ENCODE measurements at places on chromosomes 1 and 21.
A peak's percentile ranks its signal among the peaks of the same experiment; 100 is the strongest.

GRCh38 chr1:183033205-183033604 lies 10.0 kb downstream of the LAMC1 start:
- no peak for DNase-seq

GRCh38 chr1:201568265-201568664 lies 29.3 kb downstream of the NAV1 start:
- no peak for DNase-seq

DNA sequence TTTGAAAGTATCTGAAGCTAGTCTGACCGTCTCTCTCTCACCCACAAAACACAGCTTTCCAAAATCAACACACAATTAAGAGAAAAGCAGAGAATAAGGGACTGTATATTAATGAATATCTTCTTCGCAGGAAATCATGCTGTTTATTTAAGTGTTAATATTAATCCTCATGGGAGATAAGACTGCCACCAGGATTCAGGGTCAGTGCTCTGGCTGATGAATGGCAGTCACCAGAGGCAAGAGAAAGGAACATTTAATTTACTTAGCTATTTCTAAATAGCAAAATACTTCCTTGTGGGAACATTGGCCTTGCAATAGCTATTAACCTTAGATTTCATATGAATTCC lies 2.2 kb downstream of the SCYL3 start:
- no peak for DNase-seq

DNA sequence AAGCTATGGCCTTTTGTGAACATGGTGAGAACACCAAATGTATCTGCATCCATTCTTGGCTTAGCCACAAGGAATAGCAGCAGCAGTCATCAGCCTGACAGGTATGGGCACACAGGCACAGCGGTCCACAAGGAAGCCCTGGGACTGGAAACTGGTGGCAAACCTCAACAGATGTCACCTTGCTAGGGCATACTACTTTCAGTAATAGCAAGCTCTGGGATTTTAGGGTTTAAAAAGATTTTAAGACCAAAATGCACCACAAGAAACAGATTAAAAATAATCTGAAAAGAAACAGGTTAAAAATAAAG lies 9.7 kb upstream of the CADM3 start:
- DNase-seq, result no peak

DNA sequence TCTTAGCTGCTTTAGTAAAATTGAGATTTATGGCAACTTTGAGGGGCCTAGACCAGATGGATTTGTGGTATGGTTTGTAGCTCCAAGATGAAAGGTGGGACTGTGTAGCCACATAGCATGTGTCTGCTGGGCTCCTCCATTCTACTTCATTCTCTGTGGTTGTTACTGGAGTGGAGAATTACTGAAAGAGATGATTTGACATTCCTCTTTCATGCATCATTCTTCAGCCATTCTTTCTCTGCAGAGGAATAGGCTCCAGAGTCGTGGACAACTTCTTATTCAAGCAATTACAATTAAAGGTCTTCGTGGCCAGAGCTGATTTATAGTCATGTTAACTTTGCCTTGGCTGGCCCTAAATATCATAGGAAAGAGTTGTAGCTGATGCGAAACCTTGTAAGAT lies 328.9 kb downstream of the PAPPA2 start:
- DNase-seq, result no peak

DNA sequence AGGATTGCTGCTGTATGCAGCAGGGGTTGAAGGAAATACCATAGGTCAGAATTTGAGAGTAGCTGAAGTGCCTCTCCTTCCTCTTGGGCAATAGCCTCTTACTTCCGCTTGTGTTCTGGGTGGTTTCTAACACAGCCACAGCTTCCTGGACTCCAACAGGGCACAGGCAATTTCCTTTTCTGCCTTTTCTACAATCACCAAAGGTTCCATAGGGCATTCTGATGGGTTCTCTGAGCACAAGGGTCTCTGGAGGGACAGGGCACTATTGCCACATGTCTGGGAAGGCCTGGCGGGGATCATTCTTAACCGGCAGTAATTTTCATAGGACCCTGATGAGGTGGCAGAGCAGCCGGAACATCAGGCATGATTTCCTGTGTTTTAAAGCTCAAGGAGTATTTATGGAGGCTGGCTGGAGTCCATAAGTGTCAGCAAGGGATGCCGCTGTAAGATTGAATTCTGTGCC lies 5.5 kb upstream of the AGTRAP start:
- no peak for DNase-seq

GRCh38 chr1:29706936-29707335 lies 470.6 kb downstream of the PTPRU start:
- no peak for DNase-seq

DNA sequence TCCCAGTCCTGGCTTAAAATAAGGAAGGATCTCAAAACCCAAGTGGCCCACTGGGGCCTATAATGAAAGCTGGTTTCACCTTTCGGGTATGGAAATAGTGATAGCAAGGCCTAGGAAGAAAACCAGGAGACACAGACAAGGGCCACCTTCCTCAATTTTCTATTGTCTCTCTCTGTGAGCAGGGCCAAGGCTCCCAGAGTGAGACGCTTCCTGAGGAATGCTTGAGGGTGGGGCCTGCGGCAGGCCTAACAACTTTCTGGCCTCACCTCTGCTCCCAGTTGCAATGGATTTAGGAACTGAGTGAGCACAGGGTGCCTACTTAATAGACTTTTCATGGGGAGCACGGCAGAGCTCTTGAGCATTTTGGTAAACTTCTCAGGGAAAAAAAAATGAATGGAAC lies 300.9 kb downstream of the ASTN1 start:
- DNase-seq, result no peak

- DNase-seq, result peak; percentile 75
These were observed 31.9 kb upstream of the EDN2 start for GRCh38 chr1:41516168-41517061.

DNA sequence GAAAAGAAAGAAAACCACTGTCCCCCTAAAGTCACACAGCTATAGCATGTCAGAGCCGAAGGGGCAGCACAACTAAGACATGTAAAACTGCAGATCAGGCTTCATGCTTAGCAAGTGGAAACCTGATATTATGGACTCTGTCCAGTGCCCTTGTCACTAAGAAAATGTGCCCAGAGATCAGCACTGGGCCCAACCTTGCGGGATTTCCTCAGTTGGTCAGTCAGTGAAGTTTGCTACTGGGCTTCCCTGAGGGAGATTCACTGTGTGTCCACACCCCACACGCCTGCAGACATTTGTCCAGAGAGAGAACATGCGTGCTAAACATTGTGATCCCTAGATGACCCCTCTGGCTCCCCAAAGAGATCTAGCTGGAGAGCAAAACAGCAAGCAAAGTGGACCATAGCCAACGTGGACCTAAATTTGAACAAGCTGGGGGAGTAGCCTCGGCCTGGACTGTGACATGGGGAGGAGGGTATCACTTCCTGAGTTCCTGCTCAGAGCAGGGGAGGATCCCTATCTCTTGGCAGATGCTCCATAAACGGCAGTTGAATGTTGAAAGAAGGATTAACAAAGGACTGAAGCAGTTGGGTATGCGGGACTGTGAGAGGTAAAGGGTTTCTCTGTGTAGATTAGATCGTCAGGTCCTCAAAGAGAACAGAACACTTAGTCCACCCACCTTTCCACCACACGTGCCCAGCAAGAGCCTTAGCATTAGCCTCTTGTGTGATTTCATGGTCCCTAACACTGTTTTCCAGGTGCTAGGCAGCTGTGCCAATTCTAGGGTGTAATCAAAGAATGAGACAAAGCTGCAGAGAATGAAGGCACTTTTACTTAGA lies 53.6 kb downstream of the GLUL start:
- no peak for DNase-seq

DNA sequence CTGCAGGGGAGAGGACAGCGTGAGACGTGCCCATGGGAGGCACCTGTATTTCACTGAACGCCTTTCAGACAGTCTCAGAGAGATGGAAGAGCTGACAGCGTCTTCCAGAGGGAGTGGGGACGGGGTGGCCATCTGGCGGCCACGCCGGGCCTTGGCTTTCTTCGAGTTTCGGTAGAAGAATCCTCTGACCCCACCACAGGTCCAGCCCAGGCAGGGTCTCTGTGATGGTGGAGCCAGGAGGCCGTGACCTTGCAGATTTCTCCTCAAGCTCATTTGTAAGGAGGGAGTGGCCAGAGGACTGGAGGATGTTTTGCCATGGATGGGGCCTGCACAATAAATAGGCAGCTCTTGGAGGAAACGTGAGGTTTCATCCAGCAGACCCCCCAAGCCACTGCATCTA lies 47.6 kb upstream of the ADARB1 start:
- DNase-seq, result no peak

DNA sequence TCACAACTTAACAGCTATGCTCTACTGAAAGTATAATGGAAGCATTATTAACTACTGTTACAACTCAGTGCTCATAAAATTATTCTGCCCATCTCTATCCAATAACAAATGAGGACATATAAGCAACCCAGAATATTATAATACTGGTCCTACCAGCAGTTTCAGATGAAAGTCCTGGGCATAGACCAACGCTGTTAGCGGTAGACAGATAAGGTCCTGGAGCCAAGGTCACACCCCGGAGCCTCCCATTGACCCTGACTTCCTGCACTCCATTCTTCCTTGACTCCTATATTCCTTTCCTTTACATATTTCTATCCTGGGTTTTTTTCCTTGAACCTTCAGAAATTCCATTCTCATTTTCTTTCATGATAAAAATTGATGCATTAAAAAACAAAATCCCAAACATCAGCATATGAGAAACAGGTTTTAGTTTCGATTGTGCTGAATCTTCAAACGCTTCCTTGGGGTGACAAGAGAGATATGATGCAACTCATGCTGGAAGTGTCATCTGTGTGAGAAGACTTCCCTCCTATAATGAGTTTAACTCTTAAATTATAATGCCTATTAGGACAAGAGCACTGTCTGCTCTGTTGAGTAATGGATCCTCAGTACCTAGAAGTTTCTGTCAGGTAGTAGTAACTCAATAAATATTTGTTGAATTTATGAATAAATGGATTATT lies 831.1 kb downstream of the LRRIQ3 start:
- no peak for DNase-seq

DNA sequence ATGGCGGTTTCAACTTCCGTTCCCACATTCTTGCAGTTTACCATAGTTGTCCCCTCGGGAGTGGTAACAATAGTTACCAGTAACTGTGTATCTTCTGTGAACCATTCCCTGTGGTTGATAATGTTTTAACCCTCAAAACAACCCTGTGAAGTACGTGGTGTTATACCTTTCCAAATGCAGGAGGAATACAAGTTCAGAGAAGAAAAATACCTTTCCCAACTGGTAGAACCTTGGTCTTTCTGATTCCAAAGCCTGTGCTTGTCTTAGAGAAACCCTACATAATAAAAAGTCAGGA lies 789 bp downstream of the BTF3L4 start:
- DNase-seq, result no peak

DNA sequence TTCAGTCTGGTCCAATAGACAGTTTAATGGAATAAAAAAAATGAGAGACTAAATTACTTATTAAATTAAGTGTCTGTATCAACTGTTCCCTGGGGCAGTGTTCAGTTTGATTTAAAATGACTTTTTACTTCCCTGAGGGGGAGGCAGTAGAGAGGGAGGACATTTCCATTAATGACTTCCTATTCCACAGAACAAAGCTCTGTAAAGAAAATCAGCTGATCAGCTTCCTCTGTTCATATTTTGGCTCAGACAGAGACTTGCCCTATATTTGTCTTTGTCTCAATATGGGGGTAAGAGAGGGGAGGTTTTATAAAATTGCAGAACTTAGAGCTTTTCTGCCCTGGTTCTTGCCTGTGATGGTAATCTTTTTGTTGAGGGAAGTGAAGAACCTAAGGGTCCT lies 8.4 kb downstream of the CFAP126 start:
- no peak for DNase-seq

DNA sequence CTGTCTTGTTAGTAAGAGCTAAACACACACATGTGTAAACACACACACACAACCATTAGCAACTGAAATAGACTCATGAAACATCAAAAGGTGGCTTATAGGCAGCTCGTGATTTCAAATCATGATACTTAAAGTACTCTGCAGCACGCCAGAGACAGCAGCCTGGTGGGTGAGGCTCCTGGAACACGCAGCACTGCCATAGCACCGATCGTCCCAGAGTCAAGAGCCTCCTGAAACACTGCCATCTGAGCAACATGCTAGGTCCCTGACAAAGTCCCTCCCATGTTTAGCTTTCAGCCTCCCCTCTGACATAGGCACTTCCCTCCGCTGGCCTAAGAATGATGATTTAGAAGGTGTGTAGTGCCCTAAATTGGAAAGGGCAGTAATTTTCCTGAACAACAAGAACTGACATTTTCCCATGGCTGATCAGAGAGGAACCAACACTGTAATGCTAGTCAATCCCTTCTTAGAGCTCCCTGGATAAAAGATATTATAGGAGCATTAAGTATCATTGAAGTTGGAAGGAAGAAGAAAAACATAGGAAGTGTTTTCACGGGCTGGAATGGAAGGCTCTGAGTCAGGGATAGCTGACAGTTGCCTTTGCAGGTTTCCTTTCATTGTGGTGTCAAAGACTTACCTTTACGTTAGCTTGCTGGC lies 14.1 kb upstream of the DPT start:
- no peak for DNase-seq

- DNase-seq, result no peak
These were observed 289.4 kb downstream of the ADGRL2 start for GRCh38 chr1:82090104-82090503.

DNA sequence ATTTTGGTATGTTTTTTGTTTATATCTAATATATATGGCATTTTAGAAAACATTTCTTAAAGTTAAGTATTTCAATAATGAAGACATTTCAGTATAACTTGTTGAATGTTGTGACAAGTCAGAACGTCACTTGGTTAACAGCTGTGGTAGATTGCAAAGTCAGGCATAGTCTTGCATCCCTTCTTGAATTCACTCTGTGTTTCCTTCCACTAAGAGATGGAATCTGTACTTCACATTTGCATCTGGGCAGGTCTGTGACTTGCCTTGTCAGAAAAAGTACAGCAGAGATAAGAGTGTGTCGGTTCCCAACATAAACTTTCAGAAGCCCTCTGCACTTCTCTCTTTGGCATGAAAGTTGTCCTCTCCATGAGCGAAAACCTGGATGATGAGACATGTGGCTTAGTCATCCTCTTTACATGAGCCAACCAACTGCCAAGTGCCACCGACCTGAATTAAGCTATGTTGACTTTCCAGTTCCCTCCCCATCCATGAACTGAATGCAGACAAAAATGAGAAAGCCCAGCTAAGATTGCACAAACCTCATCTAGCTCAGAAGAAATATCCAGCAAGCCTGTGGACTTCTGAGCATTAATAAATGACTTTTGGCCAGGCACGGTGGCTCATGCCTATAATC lies 1730.2 kb downstream of the MRPL39 start:
- no peak for DNase-seq

- DNase-seq, result no peak
These were observed 10.7 kb downstream of the DDAH1 start for GRCh38 chr1:85454214-85454613.

- DNase-seq, result no peak
These were observed at the start of gene NT5C1A for GRCh38 chr1:39671793-39672550. Gene NT5C1A, minus strand, starts transcription at chr1:39672107. Its CDS starts 69 bp downstream, at chr1:39672038.

DNA sequence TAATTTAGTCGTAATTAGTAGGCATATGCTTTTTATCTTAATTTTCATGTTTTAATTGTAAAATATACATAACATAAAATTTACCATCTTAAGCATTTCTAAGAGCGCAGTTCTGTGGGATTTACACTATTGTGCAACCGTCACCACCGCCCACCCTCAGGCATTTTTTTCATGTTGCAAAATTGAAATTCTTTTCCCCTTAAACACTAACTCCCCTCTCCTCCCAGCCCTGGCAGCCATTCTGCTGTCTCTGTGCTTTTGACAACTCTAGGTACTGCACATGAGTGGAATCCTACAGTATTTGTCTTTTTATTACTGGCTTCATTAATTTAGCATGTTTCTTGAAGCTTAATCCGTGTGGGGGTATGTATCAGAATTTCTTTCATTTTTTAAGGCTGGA lies 7.8 kb downstream of the PIK3CD start:
- DNase-seq, result no peak

- DNase-seq, result no peak
These were observed 3.3 kb upstream of the DSTYK start for GRCh38 chr1:205214756-205215155.

- DNase-seq, result no peak
These were observed 543.7 kb downstream of the NPHP4 start for GRCh38 chr1:5448486-5448885.

Measured in RKO (cell line).